ENCODE measurements at places on chromosomes 1 and 21. TPM values are rescaled to one million over a fixed set of nuclear protein-coding genes. Genes with fewer than 3 reads are reported as not detected.

Gene A3GALT2
- total RNA-seq = not detected

Gene MNDA
- total RNA-seq = not detected

Gene COL18A1
- 27.8 TPM for total RNA-seq

Gene TMEM222
- total RNA-seq = 27.6 TPM

Gene LIN28A
- not detected for total RNA-seq

Gene PPIH
- 48.6 TPM for total RNA-seq

Gene PDE9A
- total RNA-seq = 8.9 TPM

Data from myometrial cell (primary cell).